ENCODE measurements at places on chromosomes 3 and 15.

DNA sequence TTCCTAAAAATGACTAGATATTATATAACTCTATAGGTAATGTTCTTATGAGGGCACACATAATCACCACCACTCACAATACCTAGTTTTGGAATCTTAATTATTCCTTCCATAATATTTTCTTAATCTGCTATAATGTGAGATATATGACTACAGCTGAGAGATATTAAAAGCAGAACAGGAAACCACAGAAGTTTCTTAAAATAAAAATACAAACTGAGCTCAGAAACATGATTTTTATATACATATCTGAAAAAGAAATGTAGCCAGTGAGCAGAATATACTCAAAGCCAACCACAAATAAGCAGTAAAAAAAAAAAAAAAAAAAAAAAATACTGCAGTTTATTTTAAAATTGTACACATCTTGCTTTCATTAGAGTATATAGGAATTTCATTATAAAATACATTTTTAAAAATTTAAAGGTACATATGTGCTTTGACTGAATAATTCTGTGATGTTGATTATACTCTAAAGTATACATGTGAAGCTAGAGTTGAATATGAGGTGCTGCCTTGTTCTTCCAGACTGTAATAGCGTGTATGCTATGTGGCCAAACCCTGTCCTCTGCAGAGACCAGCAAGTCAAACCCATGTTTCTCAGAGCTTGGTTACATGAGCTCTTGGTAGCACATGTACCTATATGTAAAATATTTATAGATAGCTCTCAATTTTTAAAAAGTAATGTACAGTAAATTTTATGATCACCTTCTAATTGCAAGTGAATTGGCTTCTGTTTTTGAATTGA, 175.0 kb downstream of the UBE2E2 start:
- DNase-seq: no peak

DNA sequence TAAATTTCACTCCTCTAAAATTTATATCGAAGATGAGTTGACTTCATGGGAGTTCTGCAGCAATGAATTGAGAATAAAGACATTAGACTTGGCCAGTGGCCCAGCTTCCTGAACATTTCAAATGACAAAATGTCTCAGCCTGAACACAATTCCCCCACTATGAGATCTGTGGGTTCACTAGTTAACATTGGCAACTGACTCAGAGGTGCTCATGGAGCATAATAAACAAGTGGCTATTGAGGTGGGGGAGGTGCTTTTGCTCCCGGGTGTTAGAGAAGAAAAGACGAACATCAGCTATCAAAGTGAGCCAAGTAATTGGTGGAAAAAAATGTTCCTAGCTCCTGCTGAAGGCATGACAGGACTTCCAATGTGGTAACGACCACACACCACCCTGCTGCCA, 6.3 kb downstream of the ATP13A4 start:
- DNase-seq: no peak

GRCh38 chr3:52097851-52098507, 41.6 kb upstream of the DUSP7 start:
- no peak for DNase-seq

- no peak for DNase-seq
Measured at GRCh38 chr15:44325568-44325967, 37.0 kb downstream of the GOLM2 start.

DNA sequence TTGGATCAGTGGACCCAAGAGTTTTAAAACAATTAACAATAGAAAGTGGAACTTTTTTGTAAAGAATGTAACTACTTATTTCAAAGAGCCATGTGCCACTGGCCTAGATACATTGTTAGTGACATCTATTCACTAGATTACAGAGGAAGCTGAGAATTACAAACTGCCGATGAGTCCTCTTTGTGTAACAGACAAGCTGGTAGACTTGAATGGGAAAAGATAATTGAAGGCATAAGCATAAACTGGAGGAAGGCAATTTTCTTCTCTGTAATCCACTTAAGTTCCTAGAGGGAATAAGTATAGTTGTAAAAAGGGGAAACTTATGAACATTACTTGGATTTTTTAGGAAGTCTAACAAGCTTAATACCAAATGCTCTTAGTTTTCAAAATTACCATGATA, 15.1 kb downstream of the THUMPD3 start:
- DNase-seq: no peak

- DNase-seq: no peak
Measured at GRCh38 chr3:120421926-120422325, 28.9 kb downstream of the FSTL1 start.

GRCh38 chr3:52193065-52193464, 4.9 kb upstream of the ALAS1 start:
- no peak for DNase-seq

DNA sequence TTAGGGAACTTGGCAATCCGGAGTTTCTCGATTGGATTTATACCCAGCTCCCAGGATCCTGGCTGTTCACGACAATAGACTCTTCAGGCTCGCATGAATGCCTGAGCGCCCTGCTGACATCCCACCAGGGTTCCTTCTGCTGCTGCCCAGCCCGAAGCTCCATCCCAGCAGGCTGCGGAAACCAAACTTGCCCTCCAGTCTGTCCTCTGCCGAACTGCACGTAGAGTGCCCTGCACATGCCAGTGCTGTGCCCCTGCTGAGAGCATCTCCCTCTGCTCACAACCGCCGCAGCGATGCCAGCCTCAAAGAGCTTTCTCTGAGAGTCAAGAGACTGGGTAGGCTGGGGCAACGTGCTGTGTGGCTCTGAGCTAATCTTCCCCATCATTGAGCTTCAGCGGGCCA, 6.9 kb downstream of the ADAMTS7 start:
- DNase-seq: no peak

- no peak for DNase-seq
Measured at GRCh38 chr15:86336051-86336788, 256.5 kb downstream of the AGBL1 start.

- no peak for DNase-seq
Measured at GRCh38 chr15:40081691-40082194, 26.9 kb downstream of the BMF start.

- DNase-seq: no peak
Measured at GRCh38 chr3:144499001-144499930, 527.6 kb downstream of the DIPK2A start.

- DNase-seq: no peak
Measured at GRCh38 chr3:196124608-196125007, 42.7 kb upstream of the TFRC start.

GRCh38 chr3:9351709-9352126, 11.1 kb upstream of the THUMPD3 start:
- no peak for DNase-seq

GRCh38 chr3:162729686-162730085, 1233.1 kb downstream of the OTOL1 start:
- no peak for DNase-seq
